ENCODE measurements at places on chromosomes 7 and 10.

- DNase-seq = no peak
Measured at GRCh38 chr7:24842029-24842428, 84.8 kb upstream of the GSDME start.

DNA sequence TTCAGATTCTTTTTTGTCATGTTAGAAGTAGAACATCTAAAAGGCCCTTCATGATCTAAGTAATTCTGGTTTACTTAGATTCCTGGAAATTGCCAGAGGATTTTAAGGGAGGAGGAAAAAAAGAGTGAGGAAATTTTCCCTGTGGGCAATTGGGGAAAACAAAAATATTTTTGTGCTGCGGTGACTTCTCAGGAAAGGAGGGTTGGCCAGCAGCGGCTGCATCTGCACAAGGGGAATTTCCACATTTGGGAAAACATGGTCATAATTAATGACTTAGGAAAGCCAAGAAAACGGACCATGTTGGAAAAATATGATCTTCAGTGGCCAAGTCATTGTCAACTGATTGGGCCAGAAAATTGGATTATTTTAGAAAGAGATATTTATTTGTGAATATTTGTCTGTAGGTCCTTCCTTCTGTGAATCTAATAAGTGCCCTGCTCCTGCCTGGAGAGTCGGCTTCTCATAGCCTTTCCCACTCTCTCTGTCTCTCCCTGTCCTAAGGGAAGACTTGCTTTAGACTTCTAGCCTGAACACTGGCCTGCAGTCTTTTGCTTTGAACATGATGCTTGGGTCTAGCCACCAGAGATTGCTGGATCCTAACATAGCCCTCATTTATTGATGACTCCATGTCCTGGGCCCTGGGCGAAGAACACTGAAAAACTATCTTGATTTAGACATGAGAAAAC, 124.2 kb upstream of the MKLN1 start:
- DNase-seq = no peak

DNA sequence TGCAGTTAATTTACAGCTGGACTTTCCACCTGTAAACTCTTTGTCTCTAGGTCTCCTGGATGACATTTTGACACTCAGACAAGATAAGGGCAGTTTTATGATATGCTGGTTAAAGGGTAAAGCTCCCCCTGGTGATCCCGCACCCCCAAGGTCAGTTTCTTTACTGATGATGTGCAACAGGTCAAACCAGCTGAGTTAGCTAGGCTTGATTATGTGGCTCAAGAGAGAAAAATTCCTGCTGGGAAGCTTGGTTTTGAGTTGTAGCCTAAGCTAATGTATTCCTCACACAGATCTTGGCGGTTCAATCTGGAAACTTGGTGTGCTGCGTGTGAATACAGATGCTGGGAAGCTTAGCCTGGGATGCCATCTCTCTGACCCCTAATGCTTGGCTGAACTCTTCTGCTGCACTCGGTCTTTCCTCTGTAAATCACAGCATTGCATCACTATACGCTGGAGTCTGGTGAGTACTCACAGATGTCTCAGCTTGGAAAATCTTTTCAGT, 11.4 kb upstream of the AKR1D1 start:
- no peak for DNase-seq

DNA sequence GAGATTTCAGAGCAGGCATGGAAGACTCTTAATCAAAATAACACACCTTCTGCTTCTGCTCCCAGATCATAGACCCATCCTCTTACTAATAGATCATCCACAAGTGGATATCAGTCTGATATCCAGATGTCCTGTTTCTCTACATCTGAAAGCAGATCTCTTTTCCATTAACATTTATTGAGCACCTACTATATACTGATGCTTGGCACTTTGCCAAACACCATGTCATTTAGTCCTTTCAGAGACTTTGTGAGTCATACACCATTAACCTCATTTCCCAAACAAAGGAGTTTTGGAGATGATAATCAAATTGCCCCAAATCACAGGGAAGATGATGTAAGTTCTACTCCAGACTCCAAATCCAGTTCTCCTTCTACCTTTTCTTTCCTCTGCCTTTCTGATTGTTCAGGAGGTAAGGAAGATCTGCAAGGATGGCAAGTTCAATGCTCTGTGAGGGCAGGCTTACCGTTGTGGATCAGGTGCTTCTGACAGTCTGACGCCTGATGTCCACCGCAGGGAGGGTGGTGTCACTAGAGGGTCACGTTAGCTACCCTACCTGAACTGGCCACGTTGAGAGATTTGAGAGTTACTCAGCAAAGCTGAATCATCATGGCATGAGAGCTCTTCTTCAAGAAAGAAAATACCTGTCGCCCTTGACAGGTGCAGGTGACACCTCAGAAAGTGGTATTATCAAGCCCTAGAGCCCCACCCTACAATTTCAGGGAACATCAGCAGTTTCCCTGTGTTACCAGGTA, 269.6 kb upstream of the ZMIZ1 start:
- no peak for DNase-seq

- no peak for DNase-seq
Measured at GRCh38 chr10:58010073-58010702, 257.5 kb downstream of the IPMK start.

DNA sequence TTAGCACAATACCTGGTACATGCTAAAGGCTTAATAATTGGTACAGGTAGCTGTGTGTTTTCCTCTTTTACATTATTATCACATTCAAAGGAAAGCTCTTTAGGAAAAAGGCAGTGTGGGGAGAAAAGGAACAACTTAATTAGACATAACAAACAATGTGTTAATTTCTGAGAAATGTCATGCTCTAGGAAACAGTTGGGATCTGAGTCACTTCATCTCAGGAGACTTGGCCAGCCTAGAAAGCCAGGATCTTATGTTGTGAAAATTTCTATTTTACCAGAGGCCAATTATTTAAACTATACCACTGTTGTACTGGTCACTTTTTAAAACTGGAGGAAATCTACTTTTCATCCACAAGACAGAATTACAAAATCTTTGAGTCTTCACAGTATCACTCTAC, 39.6 kb downstream of the ARMH3 start:
- DNase-seq = no peak

GRCh38 chr7:15648461-15648961, 38.0 kb downstream of the MEOX2 start:
- DNase-seq = no peak

Data from GM18507 (cell line).